ENCODE measurements at places on chromosomes 3 and 15.

GRCh38 chr3:50318615-50319014 is 3.9 kb downstream of the HYAL2 start:
- no peak for DNase-seq

GRCh38 chr3:188752850-188753249 is 418.9 kb upstream of the TPRG1 start:
- no peak for DNase-seq

DNA sequence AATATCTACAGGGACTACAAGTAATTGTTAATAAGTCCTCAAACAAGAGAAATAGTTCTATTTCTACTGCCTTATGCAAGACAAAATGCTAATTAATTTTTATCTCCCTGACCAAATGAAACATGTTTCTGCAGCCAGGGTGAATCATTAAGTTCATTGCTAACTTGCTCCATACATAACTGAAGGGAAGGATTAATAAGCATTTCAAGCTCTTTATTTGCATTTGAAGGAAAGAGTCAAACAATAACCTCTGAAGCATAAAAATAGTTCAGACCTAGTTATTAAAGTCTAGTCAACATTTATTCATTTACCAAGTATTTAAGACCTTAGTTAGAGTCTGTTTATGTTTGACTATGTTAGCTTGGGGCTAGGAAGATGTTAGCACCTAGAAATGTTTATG is 120.0 kb downstream of the ATP1B3 start:
- no peak for DNase-seq

DNA sequence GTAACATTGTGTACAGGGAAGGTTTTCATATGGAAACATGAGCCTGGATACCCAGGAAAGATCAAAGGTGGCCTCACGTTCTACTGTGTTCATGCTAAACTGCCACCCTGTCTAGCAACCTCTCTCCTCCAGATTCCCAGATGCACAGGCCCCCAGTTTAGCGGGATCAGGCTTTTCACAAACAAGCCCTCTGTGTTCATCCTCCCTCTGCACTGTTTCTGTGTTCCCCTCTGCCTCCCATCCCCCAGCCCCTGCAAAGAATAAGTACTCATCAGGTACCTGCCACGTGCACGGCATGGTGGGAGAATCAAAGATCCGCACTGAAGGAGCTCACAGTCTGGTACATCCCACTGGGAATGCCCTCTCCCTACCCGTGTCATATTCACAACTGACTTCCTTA is 46.1 kb downstream of the TMEM266 start:
- DNase-seq, result no peak

GRCh38 chr15:62524848-62525247 is 359.8 kb upstream of the C2CD4B start:
- no peak for DNase-seq

Data from Caco-2 (cell line).